ENCODE measurements at places on chromosomes 7 and 10.

DNA sequence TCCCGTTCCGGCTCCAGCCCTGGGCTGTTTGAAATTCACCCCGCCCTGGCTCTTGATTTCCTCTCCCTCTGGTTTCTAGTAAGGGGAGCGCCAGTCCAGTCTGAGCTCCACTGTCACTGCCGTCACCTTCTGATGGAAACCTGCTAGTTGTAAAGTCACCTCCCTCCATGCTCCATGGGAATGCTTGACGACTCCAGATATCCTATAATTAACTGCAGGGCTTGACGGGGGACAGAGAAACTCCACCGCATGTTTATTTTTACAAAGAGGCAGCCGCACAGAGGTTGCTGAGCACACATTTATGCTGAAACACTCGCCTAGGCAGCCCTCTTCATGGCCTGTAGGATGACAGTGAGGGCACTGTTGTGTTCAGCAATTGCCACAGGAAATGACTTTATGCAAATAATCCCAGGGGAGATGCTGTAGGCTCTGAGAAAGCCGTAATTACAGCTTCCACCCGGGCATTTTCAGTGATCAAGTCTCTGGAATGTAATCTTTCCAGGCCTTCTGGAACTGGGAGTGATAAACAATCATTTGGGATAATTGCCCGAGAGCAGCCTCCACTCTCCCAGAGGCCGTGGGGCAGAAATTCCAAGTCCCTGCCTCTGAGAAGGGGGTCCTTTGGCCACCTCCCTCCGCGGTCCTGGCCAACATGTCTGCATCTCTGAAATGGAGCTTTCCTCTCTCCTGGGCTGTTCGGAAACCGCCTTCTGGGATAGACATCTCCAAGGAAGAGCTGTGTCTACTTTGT is 300.5 kb downstream of the KLF6 start:
- DNase-seq: no peak

DNA sequence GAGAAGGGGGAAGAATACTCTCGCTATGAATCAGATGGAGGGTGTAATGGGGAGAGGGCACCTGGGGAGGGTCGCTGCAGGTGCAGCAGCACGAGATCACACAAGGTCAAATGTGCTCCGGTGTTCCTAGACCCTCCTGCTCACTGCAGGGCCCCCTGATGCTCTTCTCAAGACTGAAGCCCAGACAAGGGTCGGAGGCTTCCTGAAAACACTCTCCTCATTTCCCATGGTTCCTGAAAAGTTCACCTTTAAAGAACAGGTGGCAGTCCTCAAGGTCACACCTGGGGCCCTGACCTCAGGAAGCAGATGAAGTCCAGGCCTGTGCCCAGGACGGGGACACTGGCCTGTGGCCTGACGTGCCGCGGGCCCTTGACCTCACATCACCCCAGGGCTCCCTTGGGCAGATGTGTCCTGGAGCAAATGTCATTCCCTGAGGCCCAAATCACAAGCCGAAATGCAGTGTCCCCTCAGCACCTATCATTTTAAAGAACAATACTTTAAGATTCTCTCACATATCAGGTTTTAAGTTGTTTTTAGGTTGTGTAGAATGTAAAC is 289.8 kb downstream of the GLRX3 start:
- DNase-seq: no peak

- no peak for DNase-seq
Measured at GRCh38 chr7:94295850-94296249, 98.8 kb upstream of the COL1A2 start.

- no peak for DNase-seq
Measured at GRCh38 chr10:97169063-97169462, 16.7 kb downstream of the SLIT1 start.

- no peak for DNase-seq
Measured at GRCh38 chr10:85147346-85148250, 819.2 kb downstream of the CCSER2 start.

- DNase-seq: no peak
Measured at GRCh38 chr7:56537952-56538351, 421.7 kb upstream of the NUPR2 start.

GRCh38 chr7:17185690-17186070 is 112.8 kb upstream of the AHR start:
- no peak for DNase-seq

- no peak for DNase-seq
Measured at GRCh38 chr10:103197174-103197573, 4.1 kb upstream of the NT5C2 start.

GRCh38 chr10:71527135-71527534 is 130.4 kb downstream of the CDH23 start:
- no peak for DNase-seq

DNA sequence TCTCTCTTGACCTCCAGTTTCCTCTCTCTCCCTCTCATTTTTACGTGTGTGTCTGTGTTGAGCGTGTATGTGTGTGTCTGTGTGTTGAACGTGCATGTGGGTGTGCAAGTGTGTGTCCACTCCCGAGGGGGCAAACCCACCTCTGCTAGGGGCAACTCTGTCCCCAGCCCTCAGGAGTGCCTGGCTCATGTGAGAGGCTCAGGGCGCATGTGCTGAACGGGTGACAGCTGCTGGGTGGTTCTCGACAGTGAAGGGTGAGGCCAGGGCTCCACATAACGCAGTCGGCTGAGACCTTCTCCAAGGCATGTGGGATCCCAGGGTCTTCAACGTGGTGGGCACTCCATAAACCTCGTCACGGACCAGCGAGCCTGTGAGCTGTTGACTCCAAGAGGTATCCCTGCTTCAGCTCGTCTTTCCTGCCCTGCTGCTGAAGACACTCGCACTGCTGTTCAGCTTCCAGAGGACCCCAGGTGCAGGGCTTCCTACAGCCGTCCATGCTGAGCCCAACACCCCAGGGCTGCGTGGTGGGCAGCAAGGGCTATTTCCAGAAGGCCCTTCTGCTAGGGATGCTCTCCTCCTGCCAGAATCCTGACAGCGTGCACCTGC is 361.6 kb upstream of the SHH start:
- no peak for DNase-seq

GRCh38 chr10:95236068-95236903 is 42.2 kb downstream of the ACSM6 start:
- no peak for DNase-seq

DNA sequence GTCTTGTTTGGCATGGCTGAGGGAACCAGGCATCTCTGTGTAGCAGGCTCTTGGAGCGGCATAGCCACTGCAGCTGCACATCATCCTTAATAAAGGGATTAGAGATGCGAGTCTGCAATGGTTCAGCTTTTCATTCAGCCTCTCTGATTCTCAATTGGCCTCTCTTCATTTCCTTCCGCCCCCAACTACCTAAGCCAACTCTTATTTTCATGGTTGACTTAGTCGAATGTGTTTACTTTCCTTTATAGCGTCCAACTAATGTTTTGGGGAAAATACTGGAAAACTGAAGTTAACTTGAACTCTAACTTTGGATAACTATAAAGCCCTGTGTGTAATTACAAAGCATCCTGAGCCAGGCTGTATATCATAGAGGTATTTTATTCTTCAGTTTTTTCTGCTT is 202.2 kb upstream of the KIAA1217 start:
- no peak for DNase-seq

DNA sequence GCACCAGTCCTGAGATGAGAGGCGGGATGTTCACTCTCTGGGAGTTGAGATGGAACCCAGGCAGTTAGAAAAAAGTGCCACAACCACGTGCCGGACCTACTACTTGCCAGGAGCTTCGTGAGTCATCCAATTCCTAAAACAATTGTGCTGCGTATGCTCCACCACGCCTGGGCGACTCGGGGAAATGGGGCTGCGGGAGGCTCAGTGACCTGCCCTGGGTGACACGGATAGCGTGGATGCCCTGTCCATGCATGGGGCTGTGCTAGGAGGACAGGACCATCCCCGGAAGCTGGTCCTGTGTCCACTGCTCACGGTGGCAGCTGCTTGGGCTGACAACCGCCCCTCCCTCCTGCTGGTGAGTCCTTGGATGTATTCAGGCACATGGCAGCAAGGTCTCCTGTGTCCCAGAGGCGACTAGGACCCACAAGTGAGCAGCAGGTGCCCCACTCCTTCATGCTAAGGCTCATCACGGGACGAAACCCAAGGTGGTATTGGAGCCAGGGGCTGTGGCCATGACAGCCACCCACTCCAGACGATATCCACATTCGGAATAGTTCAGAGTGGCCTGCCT is 90.4 kb downstream of the BMS1 start:
- DNase-seq: no peak

GRCh38 chr10:95716866-95717265 is 23.1 kb upstream of the TCTN3 start:
- DNase-seq: no peak

- no peak for DNase-seq
Measured at GRCh38 chr7:71982851-71983250, 429.3 kb downstream of the CALN1 start.

GRCh38 chr7:151232917-151233701 is 826 bp downstream of the CHPF2 start:
- DNase-seq: peak; percentile 42

DNA sequence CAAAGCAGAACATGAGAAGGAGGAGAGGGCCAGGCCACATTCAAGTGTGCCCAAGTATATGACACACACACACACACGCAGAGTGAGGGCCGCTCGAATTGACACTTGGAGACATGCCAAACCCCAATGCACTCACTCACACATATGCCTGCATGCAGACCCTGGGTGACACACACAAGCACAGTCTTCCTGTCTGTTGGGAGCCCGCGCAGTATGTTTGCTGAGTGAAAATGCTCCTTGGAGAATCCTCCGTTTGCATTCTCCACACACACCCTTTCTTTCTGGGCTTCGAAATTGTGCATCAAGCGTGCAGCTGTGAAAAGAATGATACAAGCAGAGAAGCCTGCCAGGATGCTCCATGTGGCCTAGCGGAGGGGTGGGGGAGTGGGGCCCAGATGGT is 120.9 kb downstream of the PLXNA4 start:
- no peak for DNase-seq

DNA sequence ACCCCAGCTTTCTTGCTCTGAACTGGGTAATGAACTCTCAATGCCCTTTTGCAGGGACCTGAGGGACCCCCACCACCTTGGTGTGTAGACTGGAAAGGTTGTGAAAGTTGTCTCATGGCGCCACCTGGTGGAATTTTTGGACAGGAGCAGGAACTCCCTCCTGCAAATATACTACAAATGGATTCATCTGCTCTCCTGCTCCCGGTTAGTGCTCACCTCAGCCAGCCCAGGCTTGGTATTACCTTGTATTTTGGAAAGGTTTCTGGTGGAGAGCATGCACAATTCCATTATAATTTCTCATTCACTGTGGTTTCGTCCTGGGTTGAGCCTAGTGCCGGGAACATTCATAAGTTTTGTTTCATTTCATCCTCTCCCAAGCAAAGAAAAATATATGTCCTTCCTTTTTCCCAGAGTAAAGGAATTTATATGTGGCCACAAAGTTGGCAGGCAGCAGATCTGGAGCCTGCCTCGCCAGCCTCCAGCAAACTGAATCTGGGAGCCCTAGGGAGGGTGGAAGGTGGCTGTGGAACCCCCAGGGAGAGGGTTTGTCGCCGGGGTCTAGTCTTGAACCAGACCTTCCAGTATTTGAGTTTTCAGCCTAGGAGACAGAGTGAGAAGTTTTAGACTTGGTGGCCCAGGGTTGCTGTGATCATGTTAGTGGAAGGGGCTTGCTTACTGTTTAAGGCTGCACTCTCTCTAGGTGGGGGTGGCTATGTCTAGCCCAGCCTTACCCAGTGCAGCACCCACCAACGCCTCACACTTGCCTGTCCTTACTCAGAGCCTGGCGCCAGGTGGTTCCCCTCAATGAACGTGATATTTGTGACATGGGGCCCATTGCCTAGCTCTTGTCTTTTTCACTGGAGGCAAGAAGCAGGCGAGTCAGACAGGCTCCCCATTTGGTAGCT is 9.5 kb downstream of the FAM241B start:
- DNase-seq: peak; percentile 37

DNA sequence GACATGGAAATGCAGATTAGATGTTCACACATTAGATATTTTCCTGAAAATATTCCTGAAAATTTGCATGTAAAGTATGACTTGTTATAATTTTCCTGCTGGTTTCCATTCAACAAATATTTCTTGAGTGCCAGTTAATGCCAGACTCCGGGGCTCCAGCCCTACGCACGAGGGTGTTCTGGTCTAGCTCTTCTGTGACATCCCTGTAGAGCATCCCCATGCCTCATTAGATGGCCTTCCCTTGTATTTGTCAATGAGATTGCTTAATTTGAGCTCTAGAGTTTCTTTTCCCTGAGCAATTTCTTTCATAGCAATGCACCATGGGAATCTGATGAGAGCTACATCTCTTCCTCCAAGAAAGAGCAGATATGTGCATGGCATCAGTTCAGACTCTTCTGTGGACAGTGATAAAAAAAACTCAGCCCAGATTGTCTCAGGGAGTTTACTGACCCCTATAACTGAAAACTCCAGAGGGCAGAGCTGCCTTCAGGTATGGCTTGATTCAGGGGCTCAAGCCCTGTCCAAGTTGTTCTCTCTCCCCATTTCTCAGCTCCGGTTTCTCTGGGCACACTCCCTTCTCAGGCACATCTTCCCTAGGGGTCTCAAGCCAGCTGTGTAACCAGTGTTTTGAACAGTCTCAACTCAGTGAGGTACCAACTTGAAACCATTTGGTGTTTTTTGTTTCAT is 96.7 kb downstream of the PARP12 start:
- no peak for DNase-seq

- DNase-seq: no peak
Measured at GRCh38 chr7:154916381-154916780, 86.5 kb downstream of the PAXIP1 start.

GRCh38 chr10:34403512-34403911 is 411.6 kb downstream of the PARD3 start:
- DNase-seq: no peak

GRCh38 chr7:42460148-42460547 is 223.1 kb upstream of the GLI3 start:
- no peak for DNase-seq

- peak; percentile 28 for DNase-seq
Measured at GRCh38 chr10:84177541-84178141, 4.0 kb downstream of the GPR15LG start.

GRCh38 chr10:35453855-35454532 is 117.7 kb downstream of the CCNY start:
- no peak for DNase-seq

DNA sequence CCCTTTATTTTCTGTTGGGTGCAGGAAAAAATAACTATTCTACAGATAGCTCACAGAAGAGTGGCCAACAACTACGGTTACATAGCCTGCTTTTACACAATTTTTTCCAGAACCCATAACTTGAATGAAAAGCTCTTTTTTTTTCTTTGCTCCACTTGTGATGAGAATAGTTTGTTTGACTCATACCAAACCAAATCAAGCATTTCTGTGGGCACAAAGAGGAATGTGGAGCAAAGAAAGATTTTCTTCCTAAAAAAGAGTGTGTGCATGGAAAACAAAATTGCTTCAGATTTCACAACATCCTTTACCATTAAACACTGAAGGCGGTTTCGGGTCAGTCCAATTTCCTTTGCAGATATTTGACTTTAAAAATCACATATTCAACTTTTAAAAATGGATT is 54.8 kb upstream of the RAB11FIP2 start:
- no peak for DNase-seq

- no peak for DNase-seq
Measured at GRCh38 chr10:72424561-72424960, 69.8 kb upstream of the DNAJB12 start.
